Fibroblast of the conjunctiva (primary cell): ENCODE measurements at places on chromosomes 7 and 10.
A peak's percentile ranks its signal among the peaks of the same experiment; 100 is the strongest.

DNA sequence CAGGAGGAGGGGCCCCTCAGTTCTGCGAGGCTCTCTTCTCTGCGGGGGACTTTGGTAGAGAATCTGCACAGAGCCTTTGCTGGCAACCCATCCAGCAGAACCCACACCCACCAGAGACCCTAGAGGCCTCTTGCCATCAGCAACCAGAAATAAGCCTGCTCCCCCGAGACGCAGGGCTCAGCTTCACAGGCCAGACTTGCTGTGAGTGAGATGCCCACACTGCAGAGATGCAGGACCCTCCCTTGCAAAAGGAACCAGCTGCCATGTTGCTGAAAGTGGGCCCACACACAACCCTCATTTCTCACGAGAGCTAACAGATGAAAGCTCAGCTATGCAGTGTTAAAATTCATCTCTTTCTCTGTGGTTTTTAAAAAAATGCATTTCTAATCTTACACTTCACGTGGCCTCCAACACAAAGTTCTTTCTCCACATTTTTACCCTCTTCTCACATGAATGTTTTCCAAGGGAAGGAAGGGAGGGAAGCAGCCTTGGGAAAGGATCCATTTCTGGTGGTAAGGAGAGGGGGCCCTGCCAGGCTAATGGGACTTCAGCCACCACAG is 171.6 kb downstream of the CCDC3 start:
- DNase-seq = no peak

DNA sequence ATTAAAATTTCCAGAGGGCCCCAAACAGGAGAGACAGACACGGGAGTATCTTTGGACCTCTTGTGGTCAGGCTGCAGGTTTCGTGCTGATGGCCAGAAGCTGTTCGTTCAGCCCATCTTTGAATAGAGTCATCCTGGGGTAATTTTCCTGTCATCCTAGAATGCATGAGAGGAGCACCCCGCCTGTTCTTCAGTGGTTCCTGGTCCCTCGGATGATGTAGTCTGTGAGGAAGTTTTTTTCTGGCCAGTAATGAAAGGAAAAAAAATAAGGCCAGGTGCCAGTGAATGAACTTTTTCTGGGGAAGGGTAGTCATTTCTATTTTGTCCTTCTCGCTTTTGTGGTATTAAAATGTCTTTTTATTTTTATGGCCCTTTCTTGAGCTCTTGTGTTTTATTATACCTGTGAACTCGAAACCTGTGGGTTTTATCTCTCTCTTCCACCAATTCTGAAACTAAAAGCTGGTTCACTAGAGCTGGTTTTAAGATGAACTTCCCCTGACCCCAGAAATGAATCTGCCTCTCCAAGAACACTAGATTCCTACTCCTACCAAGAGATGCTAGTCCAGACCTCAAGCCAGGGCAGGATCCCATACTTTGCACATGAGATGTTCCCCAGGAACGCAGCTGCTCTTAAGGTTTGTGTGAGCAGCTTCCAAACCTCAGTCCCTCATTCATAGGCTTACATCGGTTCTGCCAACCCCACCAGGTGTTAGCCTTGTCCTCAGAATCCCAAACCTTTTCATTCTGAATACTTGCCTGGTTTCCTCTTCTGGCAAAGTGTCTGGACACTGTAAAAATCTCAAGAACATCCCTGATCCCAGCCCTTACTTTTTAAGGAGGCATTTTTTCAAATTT is 15.4 kb upstream of the MEST start:
- no peak for DNase-seq

DNA sequence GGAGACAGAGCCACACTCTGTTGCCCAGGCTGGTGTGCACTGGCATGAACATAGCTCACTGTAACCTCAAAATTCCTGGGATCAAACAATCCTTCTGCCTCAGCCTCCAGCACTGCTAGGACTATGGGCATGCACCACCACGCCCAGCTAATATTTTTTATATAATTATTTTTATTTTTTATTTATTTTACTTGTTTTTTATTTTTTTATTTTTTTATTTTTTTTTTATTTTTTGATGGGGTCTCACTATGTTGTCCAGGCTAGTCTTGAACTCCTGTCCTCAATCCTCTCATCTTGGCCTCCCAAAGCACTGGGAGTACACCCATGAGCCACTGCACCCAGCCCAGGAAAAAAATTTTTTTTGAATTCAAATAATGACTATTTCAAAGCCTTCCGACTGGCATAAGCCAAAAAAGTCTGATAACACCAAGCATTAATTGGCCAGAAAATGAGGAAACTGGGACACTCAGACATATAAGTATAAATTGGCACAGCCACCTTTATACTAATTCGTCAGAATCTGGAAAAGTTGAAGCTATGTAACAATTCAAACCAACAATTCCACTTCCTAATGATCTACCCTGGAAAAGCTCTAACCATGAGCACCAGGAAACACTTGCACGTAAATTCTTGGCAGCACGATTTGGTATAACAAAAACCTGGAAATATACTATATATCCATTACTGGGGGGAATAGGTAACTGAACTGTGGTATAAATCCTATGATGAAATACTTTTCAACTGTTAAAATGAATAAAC is 6.3 kb downstream of the ZC3HAV1 start:
- no peak for DNase-seq

DNA sequence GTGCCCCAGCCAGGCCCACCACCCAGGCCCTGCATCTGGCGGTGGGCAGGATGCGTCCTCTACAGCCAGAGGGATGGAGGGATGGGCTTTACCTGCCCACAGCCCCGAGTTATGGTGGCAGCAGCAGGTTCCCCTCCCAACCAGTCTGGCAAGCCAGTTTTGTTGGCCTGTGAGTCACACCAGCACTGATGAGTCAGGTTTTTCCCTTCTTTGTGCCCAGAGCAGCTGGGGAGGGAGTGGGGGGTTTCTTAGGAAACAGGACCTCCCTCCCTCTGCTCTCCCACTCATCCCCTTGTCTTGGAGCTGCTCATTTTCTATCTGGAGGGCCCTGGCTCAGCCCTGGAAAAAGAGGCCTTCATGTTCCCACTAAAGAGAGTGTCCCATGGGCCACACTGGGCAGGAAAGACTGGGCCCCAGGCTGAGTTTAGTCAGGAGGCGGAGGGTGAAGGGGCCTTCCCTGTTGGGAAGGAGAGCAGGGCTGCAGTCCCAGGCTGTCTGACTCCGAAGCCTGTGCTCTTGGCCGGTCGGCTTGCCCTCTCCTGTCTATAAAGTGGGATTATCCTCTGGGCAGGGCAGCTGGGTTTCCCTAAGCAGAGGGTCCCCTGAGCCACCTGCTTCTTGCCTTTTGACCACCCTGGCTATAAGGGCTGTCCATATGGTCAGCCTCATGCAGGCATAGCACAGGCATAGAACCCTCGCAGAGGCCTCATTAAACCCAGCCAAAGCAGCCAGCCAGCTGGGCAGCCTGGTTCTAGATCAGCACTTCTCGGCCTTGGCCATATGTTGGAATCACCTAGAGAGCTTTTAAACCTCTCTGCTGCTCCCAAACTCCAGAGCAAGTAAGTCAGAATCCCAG is 30.2 kb upstream of the ANKRD2 start:
- peak; percentile 96 for DNase-seq
